Posterior cingulate gyrus (tissue), 11 donors: ENCODE measurements at places on chromosomes 12 and 14.

- DNase-seq = no peak
Observed at GRCh38 chr14:89702073-89702875, 252.3 kb downstream of the EFCAB11 start.

GRCh38 chr14:102872020-102872419 is 50.4 kb upstream of the AMN start:
- no peak for DNase-seq

DNA sequence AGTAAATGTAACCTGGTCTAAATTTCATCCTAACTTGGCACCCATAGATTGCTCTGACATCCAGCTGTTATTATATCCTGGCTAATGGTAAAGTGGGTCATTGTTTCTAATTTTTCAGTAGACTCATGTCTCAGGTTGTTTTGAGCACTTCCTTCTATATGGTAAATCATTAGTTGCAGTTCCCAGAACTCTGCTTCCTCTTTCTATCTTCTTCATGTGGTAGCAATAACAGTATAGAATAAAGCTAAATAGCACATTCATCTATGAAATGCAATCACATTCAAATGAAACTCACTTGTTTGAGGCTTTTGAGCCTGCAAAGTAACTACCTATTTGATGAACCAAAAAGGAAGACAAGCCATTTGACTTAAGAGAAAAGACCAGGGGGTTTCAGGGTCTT is 65.1 kb upstream of the GZMB start:
- no peak for DNase-seq

- peak; percentile 49 for DNase-seq
Observed at GRCh38 chr12:110641521-110641920, 27.6 kb downstream of the TCTN1 start.

DNA sequence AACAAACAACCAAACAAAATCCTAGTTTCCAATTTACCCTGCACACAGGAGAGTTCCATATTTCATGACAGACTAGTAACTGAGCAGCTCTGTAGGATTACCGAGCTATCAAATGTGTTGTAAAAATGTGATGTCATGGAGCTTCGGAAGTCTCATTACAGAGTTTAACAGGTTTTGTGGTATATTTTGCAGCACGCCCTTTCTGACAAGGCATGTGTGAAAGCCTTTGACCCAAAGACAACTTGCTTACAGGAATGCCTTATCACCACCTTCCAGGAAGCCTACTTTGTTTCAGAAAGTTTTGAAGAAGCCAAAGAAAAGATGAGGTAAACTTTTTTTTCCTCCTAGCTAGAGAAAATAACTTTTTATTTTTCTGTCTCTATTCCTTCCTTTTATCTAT is 92.4 kb downstream of the TPH2 start:
- no peak for DNase-seq

DNA sequence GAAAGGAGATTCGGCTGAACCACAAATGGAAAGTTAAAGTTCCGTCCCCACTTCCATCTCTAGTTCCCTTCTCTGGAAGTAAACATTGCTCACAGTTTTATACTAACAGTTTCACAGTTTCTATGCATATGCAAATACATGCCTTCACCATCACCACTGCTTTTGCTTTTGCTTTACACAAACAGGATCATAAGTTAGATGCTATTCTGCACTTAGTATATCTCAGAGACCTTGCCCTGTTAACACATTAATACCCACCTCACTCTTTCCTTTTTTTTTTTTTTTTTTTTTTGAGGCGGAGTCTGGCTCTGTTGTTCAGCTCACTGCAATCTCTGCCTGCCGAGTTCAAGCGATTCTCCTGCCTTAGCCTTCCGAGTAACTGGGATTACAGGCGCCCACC is 890 bp downstream of the TEP1 start:
- no peak for DNase-seq

GRCh38 chr12:131803961-131804521 is 24.2 kb upstream of the MMP17 start:
- DNase-seq = no peak

DNA sequence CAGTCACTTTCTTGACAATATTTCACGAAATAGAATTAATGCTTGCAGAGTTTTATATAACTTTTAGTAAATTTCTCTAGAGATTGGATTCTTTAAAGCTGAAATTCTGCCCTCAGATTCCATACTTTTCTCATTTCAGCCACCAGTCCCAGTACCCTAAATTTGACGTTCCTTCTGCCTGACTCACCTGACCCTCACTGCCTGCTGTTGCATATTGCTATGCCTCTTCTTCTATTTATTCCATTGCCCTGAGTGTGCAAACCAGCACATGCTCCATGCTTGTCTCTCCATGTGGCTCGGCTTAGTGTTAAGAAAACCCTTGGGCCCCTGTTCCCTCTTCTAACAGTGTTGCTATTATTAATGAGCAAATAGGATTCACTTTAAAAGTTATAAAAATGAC is 533.3 kb downstream of the LRFN5 start:
- DNase-seq = no peak

GRCh38 chr12:115588131-115588530 is 689.4 kb downstream of the MED13L start:
- no peak for DNase-seq

DNA sequence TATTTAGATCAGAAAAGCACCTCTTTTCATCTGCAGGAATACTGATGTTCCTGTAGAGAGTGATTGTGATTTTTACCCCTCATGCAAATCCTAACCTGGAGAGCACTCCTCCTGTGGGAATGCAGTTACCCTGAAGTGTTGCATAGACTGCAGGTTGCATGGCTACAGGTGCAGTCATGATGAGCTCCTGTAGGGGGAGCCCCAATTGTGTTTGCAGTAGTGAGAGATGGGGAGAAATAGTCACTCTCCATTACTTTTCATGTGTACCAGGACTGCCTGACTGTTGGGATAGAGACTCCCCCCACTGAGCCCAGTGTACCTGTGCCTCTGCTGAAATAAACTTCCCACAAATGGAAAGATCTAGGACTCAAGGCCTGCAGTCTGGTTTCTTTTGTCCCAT is 1086.5 kb downstream of the SLC6A15 start:
- no peak for DNase-seq

DNA sequence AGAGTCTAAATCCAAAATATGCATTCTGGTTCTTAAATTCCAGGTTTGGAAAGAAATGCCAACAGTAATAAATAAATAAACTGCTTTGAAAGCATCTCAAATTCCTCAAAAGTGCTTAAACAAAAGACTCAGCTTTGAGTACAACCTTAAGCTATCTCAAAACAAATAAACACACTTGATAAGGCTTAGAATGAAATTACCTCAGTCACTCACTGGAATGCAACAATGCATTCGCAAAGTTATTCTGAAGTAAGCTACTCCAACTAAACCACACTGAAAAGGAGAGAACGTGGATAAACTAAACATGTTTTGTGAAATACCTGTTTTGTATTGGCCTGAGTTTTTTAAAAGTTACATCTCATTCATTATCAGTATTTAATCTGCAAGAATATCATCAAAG is 1.2 kb downstream of the SPTSSA start:
- DNase-seq = no peak

- DNase-seq = no peak
Observed at GRCh38 chr14:60051721-60052221, 40.0 kb upstream of the PCNX4 start.

DNA sequence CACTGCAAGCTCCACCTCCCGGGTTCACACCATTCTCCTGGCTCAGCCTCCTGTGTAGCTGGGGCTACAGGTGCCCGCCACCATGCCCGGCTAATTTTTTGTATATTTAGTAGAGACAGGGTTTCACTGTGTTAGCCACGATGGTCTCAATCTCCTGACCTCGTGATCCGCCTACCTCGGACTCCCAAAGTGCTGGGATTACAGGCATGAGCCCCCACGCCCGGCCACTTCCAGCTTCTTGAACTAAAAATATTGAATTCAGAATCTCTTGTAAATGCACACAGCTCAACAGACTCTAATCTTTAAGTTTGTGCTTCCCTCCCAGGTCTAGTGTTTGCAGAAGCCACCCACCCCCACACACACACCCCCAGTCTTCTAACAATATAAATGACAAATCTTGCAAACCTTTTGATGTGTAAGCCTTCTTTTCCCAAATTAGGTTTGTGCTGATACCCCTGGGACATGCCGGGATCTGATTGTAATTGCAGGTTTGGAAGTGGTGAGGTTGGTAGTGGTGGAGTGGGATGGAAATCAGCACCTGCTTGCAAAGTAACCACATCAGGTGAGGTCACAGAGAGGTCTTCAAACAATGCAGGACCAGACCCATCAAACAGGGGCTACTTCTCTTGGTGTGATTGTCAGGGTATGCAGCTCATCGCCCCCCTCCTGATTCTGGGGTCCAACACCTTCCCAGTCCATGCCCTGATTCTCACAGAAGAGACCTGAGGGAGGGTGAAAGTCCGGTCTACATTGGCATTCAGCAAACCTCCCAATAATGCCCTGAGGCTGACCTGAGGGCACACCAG is 51.4 kb upstream of the GPR132 start:
- no peak for DNase-seq

GRCh38 chr12:70351076-70351475 is 15.0 kb upstream of the KCNMB4 start:
- no peak for DNase-seq

GRCh38 chr14:90483571-90483974 is 86.7 kb downstream of the CALM1 start:
- DNase-seq = no peak

DNA sequence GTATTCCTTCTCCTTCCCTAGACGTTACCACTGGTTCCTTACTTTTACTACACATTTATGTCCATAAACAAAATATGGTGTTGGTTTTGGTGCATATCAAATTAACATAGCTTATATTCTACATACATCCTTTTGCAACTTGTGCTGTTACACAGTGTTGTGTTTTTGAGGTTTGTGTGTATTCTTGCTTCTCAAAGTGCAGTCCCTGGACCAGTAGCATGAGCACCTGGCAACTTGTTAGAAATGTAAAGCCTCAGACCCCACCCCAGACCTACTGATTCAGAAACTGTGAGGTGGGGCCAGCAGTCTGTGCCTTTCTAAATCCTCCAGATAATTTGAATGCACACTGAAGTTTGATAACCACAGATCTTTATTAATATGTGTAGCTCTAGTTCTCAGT is 65.9 kb downstream of the RNFT2 start:
- no peak for DNase-seq

DNA sequence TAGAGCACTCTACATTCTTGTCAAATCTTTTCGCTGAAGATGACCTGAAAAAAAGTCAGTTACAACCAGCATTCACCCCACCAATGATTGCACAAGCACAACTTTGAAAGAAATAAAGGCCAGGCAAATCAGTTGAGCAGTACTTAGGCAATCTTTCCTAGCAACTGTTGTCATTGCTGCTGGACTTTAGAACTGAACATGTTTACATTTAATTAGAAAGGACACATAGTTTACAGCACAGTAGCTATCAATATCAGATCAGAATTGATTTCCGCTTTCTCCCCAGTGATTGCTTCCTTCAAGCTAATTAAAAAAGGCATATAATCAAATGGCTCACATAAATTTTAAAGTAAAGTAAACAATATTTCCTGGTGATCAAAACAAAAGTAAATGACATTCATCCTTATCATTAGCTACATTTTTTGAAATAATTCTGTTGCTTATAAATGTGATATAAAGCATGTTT is 128.4 kb downstream of the FOXA1 start:
- no peak for DNase-seq

- DNase-seq = no peak
Observed at GRCh38 chr14:37550511-37550910, 44.5 kb downstream of the FOXA1 start.

DNA sequence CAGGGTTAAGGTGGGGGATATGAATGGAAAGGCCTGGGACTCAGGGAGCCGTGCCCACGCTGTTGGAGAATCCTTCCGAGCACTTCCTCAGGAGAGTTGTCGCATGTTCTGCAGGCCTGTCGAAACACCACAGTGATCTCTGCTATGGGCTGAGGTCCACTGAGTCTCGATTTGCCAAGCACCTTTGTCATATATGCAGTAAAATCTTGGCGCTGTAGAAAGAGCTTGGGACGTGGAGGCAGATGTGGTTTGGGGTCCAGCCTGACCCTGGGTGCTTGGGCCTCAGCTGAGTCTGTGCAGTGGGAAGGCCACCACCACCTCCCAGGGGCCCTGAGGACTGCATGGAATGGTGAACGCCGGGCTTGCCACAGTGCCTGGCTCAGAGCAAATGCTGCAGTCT is 32.9 kb downstream of the C14orf132 start:
- DNase-seq = no peak

GRCh38 chr14:74190927-74191575 is 48.2 kb upstream of the VSX2 start:
- DNase-seq = no peak

- no peak for DNase-seq
Observed at GRCh38 chr12:12338527-12339168, 11.4 kb downstream of the MANSC1 start.

- DNase-seq = no peak
Observed at GRCh38 chr14:78278464-78279250, 108.5 kb downstream of the NRXN3 start.

- no peak for DNase-seq
Observed at GRCh38 chr12:67456431-67456901, 187.3 kb downstream of the CAND1 start.

DNA sequence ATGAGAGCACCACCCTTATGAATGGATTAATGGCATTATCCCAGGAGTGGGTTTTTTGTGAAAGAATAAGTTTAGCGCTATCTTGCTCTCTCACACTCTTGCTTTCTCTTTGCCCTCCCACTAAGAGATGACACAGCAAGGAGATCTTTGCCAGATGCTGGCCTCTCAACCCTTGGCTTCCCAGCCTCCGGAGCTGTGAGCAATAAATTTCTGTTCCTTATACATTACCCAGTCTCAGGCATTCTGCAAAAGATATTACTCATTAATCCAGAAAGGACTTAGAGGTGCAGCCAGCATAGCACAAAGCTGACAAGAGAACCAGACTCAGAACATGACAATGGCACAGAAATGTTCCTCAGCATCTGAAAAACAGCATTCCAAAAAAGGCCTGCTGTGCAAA is 190.6 kb downstream of the ITPR2 start:
- DNase-seq = no peak

DNA sequence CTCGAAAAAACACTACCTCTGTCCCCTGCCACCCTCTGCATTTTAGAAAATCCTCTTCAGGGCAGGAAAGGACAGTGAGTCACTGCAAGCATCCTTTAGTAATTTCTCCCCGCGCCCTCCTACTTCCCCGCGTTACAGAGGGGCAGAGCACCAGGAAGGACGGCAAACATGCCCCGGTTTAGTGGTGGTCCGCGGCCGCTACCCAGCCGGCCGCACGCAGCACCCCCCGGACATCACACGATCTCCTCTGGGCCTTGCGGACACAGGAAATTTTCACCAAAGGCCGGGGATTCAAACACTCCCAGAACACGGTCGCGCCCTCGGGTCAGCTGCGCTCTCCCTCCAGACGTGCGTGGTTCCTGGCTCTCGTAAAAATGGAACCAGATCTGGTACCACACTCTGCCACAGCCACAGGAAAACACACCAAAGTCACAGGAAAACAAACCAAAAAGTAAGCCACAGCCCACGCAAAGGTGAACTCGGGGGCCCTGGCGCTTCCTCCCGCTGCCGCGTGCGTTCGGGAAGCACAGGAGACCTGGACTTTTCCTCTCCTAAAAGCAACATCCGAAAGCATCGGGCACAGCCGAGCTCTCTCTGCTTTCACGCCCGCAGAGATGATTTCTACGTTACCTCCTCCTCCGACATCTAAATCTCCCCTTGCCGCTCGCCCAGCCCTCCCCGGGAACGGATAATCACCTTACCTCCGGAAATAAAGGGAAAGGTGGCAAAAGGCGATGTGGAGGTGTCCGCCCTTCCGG is 839 bp downstream of the SLC38A1 start:
- peak; percentile 9 for DNase-seq

GRCh38 chr14:20904393-20905029 is 13.3 kb downstream of the RNASE3 start:
- no peak for DNase-seq

GRCh38 chr14:68784226-68784910 is 8.5 kb downstream of the ZFP36L1 start:
- no peak for DNase-seq

GRCh38 chr12:65199604-65200003 is 30.2 kb downstream of the LEMD3 start:
- no peak for DNase-seq
